ENCODE measurements at places on chromosomes 3 and 15.

- DNase-seq: no peak
These were observed 68.4 kb upstream of the FLNB start for GRCh38 chr3:57939775-57940174.

DNA sequence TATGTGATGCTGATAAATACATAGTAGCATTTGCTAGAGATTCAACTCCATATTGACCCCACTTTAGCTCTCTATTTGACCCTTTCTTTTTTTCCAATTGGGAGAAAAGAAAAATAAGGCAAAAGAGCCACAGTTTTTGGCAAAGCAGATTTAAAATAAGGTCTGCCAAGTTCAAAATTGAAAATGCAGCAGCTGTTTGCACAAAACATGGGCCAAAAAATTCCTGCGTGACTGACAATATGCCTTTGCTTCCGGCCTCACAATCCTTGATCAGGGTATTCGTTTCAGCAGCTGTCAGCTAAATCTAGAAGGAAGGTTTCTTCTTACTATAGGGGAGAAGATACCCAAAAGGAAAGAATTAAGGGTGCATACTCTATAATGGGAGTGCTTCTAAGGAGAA, 563.5 kb upstream of the CCDC54 start:
- DNase-seq: no peak

- DNase-seq: no peak
These were observed 20.9 kb upstream of the VILL start for GRCh38 chr3:37969596-37970100.

GRCh38 chr3:56323986-56324420, 144.3 kb downstream of the ERC2 start:
- DNase-seq: no peak

- DNase-seq: no peak
These were observed 38.9 kb downstream of the ANO10 start for GRCh38 chr3:43582866-43583265.

- no peak for DNase-seq
These were observed 47.0 kb downstream of the LRRFIP2 start for GRCh38 chr3:37127340-37127739.

DNA sequence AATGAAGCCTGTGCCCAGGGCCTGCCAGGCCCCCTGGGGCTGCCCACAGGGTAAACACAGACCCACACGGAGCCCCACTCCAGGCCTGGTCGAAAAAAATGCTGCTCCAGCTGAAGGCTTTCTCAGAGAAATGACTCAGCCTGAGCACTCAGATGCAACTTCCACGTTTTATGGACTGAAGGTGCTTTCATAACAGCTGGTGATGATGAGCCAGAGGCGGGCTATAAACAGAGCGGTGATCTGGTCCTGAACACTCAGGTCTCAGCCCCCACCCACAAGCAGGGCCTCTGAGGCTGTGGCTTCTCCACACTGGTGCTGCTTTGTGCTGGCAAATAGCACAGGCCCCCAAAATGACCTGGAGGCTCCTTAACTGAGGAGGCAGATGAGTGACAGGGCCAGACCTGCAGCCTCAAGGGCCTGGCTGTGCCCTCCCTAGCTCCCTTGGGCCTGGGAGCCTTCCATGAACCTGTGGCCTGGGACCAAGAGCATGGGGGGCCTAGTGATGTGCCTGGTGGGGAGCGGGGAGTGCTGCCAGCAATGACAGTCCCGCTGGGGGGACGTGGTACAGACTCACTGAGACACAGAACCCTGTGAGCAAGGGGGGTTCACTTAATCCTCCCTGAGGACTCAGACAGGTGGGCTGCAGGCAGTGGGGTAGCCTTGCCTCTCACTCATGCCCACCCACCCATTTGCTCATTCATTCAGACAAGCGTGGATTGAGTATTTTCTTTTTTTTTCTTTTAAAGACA, 23.0 kb upstream of the FURIN start:
- DNase-seq: no peak

DNA sequence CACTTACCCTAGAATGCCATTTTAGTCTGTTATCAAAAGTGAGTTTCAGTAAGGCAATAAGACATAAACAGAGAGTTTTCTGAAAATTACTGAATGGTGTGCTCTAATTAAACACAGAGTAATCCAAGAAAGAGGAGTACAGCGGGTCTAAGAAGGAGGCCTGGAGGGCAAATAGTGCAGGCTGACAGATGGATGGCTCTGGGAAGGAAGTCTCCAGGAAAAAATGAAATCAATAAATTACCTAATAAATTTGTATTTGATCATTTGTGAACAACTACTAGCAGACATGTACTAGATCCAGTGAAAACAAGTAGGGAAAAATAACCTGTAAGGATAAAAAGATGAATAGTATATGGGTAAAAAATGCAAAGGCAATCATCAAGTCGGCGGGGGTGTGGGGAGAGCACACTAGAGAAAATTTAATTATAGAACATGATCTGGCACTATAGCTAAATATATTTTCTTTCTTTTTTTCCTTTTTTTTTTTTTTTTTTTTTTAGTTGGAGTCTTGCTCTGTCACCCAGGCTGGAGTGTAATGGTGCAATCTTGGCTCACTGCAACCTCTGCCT, 22.6 kb upstream of the GPD1L start:
- DNase-seq: no peak

GRCh38 chr3:158702815-158703481, 29.3 kb downstream of the RARRES1 start:
- DNase-seq: no peak

DNA sequence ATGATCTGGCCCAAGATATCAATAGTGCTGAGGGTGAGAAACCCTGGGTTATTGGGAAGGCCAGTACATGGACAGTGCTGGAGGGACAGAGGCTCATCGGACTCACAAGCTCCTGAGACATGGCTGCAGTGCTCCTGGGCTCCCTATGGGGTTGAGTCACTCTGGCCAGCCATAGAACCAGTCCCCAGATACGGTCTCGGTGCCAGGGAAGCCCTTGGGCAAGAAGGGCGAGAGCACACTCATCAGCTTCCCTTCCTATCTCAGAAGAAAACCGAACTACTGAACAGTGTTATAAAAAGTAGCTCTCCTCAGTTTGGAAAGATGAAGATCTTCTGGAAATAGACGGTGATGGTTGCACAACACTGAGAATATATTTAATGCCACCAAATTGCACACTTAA, 34.4 kb downstream of the POC1A start:
- no peak for DNase-seq
